Aorta (tissue), 5 donors: ENCODE measurements at places on chromosomes 11 and 22. TPM values are rescaled to one million over a fixed set of nuclear protein-coding genes. Genes with fewer than 3 reads are reported as not detected.

GRCh38 chr22:33227791-33228190 lies 169.6 kb upstream of the SYN3 start:
- H3K27ac ChIP-seq, result no peak overlapping the region
- H3K4me1 ChIP-seq, result no peaks in the 10 kb centered on the region
- no peak overlapping the region for H3K4me3 ChIP-seq

GRCh38 chr11:44731685-44732430 lies 5.1 kb downstream of the TSPAN18 start:
- H3K27me3 ChIP-seq, result no peaks in the 10 kb centered on the region
- H3K27ac ChIP-seq, result no peak overlapping the region
- no peak overlapping the region for H3K4me3 ChIP-seq

The SLC39A13 gene
- 75.1 TPM for total RNA-seq

GRCh38 chr11:6233984-6234386 lies 451 bp downstream of the FHIP1B start:
- DNase-seq, result peak; percentile 72
- H3K36me3 ChIP-seq, result peaks cover 5% of the 10 kb centered on the region
- no peaks in the 10 kb centered on the region for H3K4me1 ChIP-seq
- H3K27me3 ChIP-seq, result no peaks in the 10 kb centered on the region
- H3K27ac ChIP-seq, result peak overlapping the region; percentile 50

The TMEM121B gene
- total RNA-seq, result 0.87 TPM

The OR51S1 gene
- not detected for total RNA-seq

The CEP126 gene
- 9.8 TPM for total RNA-seq

DNA sequence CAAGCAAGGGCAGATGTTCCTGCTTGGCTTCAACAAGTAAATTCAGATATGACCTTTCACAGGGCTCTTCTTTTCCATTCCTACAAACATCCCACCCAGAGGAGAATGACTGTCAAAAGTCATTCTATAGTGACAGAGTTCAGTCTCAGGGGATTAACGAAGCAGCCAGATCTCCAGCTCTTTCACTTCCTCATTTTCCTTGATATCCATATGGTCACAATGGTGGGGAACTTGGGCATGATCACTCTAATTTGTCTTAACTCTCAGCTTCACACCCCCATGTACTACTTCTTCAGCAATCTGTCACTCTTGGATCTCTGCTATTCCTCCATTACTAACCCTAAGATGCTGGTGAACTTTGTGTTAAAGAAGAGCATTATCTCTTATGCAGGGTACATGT lies 15.0 kb upstream of the OR8B8 start:
- no peak overlapping the region for H3K4me3 ChIP-seq
- peaks cover 1% of the 10 kb centered on the region for H3K27me3 ChIP-seq
- H3K36me3 ChIP-seq, result no peaks in the 10 kb centered on the region
- H3K4me1 ChIP-seq, result no peaks in the 10 kb centered on the region

The MS4A2 gene
- 8.2 TPM for total RNA-seq

The RBM7 gene
- 37.9 TPM for total RNA-seq

DNA sequence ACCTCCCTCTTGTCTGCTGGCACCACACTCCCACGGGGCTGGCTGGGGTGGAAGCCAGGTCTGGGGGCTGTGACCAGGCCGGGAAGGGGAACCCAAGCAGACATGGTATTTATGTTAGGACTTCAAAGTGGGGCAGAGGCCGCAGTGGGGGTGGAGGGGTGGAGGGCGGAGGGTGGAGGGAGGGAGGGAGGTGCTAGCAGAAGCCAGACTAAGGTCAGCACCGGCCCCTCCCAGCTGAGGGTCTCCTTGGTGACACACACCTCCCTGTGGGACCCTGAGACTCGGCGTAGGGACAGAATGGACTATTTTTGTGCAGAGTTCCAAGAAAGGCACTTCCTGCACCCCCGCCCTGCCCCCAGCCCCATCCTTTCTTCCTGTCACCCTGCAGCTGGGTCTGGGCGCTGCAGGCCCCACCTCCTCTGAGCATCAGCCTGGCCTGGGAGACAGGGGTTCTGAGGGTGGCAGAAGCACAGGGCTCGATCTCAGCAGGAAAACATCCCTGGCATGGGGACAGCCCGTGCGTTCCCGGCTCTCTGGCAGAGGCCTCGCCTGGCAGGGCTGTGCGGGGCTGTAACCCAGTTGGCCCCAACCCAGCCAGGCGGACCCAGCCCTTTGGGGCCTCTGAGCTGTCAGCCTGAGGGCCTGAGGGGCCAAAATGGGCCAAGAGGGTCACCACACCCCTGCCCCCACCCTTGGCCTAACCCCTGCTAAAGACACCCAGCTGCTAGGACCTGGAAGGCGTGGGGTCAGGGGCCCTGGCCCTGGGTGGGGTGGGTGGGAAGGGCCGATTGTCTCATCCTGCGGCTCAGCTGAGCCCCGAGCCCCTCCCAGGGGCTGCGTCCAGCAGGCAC lies 9.6 kb upstream of the CD248 start:
- no peaks in the 10 kb centered on the region for H3K4me1 ChIP-seq
- H3K4me3 ChIP-seq, result no peak overlapping the region
- H3K27me3 ChIP-seq, result no peaks in the 10 kb centered on the region

- H3K4me3 ChIP-seq, result no peak overlapping the region
- H3K27ac ChIP-seq, result no peak overlapping the region
- peak; percentile 69 for DNase-seq
- H3K27me3 ChIP-seq, result no peaks in the 10 kb centered on the region
- H3K36me3 ChIP-seq, result no peaks in the 10 kb centered on the region
- no peaks in the 10 kb centered on the region for H3K4me1 ChIP-seq
Observed at GRCh38 chr11:1121331-1121812, 36.4 kb upstream of the MUC5AC start.

DNA sequence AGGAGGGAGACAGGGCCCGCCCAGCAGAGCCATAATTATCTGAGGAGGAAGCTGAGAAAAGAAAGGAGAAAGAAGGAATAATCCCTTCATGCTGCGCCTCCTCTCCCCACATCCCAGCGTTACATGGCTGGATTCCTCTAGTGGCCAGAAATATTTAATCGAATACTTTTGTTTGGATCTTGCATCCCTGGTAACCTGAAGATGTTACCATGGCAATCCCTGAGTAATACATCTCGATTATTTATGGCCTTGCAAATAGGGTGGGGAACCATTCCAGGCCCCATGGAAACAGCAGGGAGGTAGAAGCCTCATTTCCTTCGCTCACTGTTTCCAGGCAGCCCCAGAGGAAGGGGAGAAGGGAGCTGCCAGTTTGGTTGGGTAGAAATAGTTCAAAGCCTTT lies 357.7 kb downstream of the BUD13 start:
- no peak overlapping the region for H3K4me3 ChIP-seq
- no peak for DNase-seq
- no peaks in the 10 kb centered on the region for H3K4me1 ChIP-seq
- H3K27ac ChIP-seq, result no peak overlapping the region

The ALG8 gene
- total RNA-seq, result 22.2 TPM

GRCh38 chr11:134414766-134415765 lies 3.0 kb upstream of the B3GAT1 start:
- no peaks in the 10 kb centered on the region for H3K4me1 ChIP-seq
- H3K36me3 ChIP-seq, result no peaks in the 10 kb centered on the region
- no peaks in the 10 kb centered on the region for H3K27me3 ChIP-seq
- no peak overlapping the region for H3K4me3 ChIP-seq
